Articular chondrocyte of knee joint (primary cell): ENCODE measurements at places on chromosomes 3 and 15. TPM values are rescaled to one million over a fixed set of nuclear protein-coding genes. Genes with fewer than 3 reads are reported as not detected.

The SERINC4 gene
- 0.13 TPM in 1 of 2 replicates, not detected in the other for total RNA-seq

The MYZAP gene
- 0.65 and 1.6 TPM in 2 replicates for total RNA-seq

The GOLGA6B gene
- not detected in 2 replicates for total RNA-seq

The METTL6 gene
- 31.9 and 35.1 TPM in 2 replicates for total RNA-seq

The LZTFL1 gene
- total RNA-seq, result 26.7 and 29.5 TPM in 2 replicates

The P2RY14 gene
- not detected in 2 replicates for total RNA-seq

The LEKR1 gene
- 1.2 and 3.1 TPM in 2 replicates for total RNA-seq

The GRM2 gene
- under 0.01 and 0.13 TPM in 2 replicates for total RNA-seq

The FOXB1 gene
- not detected in 2 replicates for total RNA-seq

The GABRB3 gene
- 0.13 and 2.7 TPM in 2 replicates for total RNA-seq

The ITIH3 gene
- 0.11 and 0.39 TPM in 2 replicates for total RNA-seq

The CSPG5 gene
- total RNA-seq, result 0.11 and 0.13 TPM in 2 replicates

The SLC27A2 gene
- total RNA-seq, result under 0.01 and 0.11 TPM in 2 replicates

The OSTN gene
- 1.4 TPM in 1 of 2 replicates, not detected in the other for total RNA-seq

The FBN1 gene
- total RNA-seq, result 1,426 and 1,479 TPM in 2 replicates

The REC114 gene
- total RNA-seq, result not detected in 2 replicates

The EPHB1 gene
- total RNA-seq, result 0.52 and 0.54 TPM in 2 replicates

The COL8A1 gene
- total RNA-seq, result 32.1 and 134 TPM in 2 replicates

The PROS1 gene
- 51.7 and 59.1 TPM in 2 replicates for total RNA-seq

The SLC9A9 gene
- total RNA-seq, result 23.5 and 24.3 TPM in 2 replicates

The TUBGCP4 gene
- total RNA-seq, result 7.6 and 10.5 TPM in 2 replicates

The RTP1 gene
- not detected in 2 replicates for total RNA-seq

The CYP1A1 gene
- 0.32 TPM in 1 of 2 replicates, not detected in the other for total RNA-seq

The SRP14 gene
- total RNA-seq, result 163 and 166 TPM in 2 replicates

The CCR9 gene
- not detected in 2 replicates for total RNA-seq

The TIMP4 gene
- 12.2 and 17.6 TPM in 2 replicates for total RNA-seq

The MTFMT gene
- 23.1 and 26.1 TPM in 2 replicates for total RNA-seq

The CLDN16 gene
- not detected in 2 replicates for total RNA-seq

The STAC gene
- total RNA-seq, result 0.13 and 0.65 TPM in 2 replicates
